ENCODE measurements at places on chromosomes 7 and 10.
A peak's percentile ranks its signal among the peaks of the same experiment; 100 is the strongest.

DNA sequence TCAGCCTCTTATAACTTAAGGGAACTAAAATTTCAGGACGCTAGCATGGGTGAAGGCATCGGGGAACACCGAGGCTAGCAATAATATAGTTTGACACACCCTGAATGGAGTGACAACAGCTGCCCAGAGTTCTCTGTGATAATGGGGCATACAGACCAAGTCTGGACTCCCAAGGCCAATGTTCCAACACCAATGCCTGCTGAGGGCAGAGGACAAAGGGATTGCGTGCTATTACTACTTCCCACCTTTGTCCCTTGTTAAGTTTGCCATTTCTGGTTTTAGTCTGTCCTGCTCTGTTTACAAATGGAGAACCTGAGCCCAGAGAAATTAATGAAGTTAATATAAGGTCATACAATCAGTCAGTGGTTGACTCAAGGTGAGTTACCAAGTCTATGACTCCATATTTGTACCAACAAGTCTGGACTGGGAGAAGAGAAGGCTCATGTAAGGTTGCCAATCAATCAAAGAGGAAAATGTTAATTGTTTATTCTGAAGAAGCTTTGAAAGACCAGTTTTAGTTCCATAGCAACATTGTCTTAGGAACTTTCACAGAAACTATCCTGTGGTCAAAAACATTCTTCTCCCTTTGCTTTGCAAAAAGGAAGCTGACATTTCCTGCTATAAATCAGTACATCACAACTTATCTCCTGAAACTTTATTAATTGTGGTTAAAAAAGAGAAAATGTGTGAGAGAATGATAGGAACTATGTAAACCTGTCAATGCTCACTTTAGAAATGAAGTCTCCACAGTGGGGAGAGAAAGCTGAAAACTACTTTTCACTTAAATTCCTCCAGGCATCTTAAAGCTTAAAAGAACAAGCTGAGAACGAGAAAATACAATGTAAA lies 74.5 kb downstream of the CCDC6 start:
- DNase-seq, result no peak

GRCh38 chr10:13593535-13593934 lies 6.8 kb downstream of the PRPF18 start:
- DNase-seq, result no peak

GRCh38 chr10:118488710-118489497 lies 106.5 kb downstream of the PRLHR start:
- DNase-seq, result no peak

DNA sequence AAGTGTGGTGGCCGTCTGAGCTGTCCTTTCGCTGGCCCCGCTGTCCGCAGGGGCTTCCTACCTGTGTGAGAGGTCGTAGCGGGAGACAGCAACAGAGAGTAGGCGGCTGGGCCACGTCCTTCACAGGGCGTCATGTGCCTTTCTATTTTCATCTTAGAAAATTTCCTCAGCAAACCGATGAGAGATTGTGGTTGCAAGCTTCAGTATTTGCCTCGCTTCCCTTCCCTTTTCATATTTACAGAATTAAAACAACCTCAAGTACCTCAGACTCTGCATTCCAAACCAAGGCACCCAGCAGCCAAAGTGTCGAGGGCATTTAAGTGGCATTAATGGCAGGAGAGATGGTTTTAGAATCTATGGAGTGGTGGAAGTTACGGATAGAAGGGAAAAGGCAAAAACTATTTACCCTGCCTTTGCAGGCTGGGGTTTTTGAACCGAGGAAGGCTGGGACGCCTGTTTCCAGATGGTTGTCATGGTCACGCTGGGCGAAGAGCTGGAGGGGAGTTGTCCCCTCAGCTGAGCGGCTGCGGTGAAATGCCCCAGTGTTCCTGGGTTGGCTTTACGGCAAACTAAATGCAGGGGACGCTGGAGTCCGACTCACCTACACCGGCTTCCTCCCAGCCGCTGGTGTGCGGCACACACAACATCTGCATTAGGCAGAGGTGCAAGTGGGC lies 41.9 kb downstream of the WIPI2 start:
- DNase-seq, result no peak

GRCh38 chr10:123884907-123885381 lies 6.7 kb downstream of the CPXM2 start:
- DNase-seq, result no peak

DNA sequence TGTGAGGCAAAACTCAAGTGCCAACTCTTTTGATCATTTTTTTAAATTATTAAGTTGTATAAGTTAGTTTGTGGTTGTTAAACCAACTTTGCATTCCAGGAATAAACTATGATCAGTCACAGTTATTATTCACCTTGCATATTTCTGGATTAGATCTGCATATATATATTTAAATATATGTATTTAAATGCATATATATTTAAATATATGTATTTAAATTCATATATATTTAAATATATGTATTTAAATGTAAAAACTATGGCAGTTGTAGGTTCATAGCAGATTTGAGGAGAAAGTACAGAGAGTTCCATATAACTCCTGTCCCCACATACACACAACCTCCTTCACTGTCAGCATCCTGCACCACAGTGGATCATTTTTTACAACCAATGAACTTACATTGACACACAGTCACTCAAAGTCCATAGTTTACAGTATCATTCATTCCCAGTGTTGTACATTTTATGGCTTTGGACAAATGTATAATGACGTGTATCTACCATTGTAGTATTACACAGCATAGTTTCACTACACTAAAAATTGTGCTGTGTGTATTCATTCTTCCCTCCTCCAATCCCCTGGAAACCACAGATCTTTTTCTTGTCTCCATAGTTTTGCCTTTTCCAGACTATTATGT lies 49.7 kb downstream of the TBC1D12 start:
- no peak for DNase-seq

GRCh38 chr10:6513476-6513875 lies 66.6 kb downstream of the PRKCQ start:
- no peak for DNase-seq

- DNase-seq, result no peak
Observed at GRCh38 chr10:62302760-62303159, 34.1 kb upstream of the RTKN2 start.

- DNase-seq, result no peak
Observed at GRCh38 chr10:73398024-73398423, 15.8 kb downstream of the ANXA7 start.

DNA sequence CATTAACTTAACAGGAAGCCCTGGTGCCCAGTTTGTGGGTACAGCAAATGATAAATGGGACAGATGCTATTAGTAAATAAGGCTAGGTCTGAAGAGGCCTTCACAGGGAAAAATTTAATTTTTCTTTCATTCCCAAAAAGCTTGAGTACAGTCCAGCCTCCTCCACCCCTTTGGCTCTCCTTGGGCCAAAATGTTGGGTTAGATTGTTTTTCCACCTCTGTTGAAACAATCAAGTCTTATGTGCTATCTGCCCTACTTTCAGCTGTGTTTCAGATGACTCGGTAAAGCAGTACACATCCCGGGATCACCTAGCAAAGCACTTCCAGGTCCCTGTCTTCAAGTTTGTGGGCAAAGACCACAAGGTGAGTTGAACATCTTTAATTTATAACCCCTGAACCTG lies 24.3 kb downstream of the PLA2G12B start:
- DNase-seq, result no peak

- DNase-seq, result no peak
Observed at GRCh38 chr10:31143331-31143935, 111.8 kb upstream of the ZNF438 start.

DNA sequence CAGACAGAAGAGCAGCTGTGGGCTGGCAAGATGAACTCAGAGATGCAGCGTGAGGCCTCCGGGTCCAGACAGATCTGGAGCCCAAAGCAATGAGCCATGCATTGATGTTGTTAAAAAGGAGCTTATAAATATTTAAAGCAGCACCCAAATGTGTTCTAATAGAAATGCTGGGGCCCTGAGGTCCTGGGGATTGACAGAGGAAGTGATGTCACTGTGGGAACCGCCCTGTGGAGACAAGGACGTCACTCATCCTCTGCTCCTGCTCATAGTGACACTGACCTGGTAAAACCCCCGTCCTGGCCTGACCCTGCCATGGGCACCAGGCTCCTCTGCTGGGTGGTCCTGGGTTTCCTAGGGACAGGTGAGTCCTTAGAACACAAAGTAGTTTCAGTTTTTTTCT lies 197.0 kb upstream of the PRSS58 start:
- no peak for DNase-seq

GRCh38 chr10:5594271-5595049 lies 69.7 kb downstream of the CALML3 start:
- no peak for DNase-seq

- no peak for DNase-seq
Observed at GRCh38 chr10:108791794-108792474, 1131.4 kb downstream of the XPNPEP1 start.

DNA sequence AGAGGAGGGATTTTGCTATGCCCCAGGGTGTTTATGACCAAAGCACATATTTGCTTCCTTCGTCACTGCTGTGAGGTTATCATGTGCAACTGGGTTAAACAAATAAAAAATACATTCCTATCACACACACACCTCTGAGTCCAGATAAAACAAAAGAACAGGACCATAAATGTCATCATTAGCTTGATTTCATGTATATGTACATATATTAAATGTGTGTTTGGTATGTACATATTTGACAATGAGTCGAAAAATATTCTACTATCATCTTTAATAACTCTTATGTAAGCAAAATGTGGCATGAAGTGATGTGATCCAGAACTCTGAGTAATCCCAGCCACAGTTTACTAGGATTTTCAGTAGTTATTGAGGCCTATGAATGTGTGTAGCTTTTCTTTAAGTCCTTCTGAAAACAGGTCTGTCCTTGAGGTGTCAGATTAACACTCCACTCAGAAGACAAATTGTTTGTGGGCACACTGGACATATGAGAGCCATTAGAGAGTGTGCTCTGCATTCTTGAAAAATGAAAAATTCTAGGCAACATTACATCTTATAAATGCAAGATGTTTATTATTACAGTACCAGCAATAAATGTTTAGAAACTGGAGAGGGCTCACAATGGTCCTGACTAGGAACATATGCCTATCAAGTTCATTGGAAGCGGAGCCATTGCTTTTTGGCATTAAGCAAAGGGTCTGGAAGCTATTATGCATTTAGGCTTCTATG lies 335.1 kb upstream of the SEMA3A start:
- no peak for DNase-seq

GRCh38 chr7:143396625-143397556 lies 11.8 kb downstream of the EPHA1 start:
- no peak for DNase-seq

DNA sequence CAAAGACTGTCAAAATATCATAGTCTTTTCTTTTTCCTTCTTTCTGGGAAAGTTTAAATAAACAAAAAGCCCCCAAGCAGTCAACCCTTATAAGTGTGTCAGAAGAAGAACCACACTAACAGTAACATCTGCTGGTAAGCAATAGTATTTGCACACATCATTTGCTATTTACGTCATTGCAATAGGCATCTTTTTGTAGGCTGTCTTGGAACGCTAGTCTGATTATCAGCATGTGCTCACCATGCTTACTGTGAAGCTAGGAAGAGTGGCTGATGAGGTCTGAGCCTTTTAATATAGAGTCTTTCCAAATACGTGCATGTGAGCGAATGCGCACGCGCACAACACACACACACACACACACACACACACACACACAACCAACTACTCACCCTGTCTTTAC lies 599.0 kb upstream of the TPK1 start:
- no peak for DNase-seq

GRCh38 chr10:13560597-13560996 lies 26.2 kb upstream of the PRPF18 start:
- no peak for DNase-seq

DNA sequence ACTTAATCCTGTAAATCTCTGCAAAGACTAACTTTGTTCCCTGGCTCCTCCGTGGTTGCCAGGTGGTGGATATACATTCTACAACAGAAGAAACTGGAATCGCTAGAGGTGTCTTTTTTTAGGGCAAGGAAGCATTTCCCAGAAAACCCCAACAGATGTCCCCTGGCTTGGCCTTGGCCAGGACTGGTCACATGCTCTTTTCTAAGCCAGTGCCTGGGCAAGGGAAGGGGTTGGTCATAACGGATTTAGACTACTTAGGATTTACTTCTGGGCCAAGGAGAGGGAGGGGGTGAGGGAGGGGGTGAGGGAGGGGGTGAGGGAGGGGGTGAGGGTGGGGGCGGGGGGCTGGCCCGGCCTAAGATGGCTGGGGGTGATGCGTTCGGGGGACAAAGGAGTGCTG lies 105.7 kb downstream of the SNX10 start:
- no peak for DNase-seq

- peak; percentile 20 for DNase-seq
Observed at GRCh38 chr10:59622320-59623132, 87.1 kb downstream of the SLC16A9 start.
